ENCODE measurements at places on chromosomes 7 and 10. TPM values are rescaled to one million over a fixed set of nuclear protein-coding genes. Genes with fewer than 3 reads are reported as not detected.
A peak's percentile ranks its signal among the peaks of the same experiment; 100 is the strongest.

The KCNMA1 gene
- total RNA-seq = 47.7 TPM

The CTNNA3 gene
- total RNA-seq = not detected

DNA sequence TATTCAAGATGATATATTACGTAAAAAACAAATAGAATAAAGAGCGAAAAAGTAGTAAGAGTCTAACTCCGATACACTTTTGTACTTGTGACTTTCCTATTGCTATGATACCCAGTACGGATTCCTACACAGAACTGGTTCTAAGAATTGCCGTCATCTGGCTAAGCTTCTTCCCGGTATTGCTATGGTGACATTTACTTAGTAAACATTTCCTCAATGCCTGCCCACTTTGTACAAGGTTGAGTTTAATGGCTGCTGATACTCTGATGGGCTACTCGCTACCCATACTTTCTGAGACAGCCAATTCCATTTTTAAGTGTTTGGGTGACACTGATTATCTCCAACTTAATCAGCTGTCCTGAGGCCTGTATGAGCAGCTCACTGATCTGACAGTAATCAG, 55.6 kb downstream of the OSBPL3 start:
- DNase-seq = no peak

DNA sequence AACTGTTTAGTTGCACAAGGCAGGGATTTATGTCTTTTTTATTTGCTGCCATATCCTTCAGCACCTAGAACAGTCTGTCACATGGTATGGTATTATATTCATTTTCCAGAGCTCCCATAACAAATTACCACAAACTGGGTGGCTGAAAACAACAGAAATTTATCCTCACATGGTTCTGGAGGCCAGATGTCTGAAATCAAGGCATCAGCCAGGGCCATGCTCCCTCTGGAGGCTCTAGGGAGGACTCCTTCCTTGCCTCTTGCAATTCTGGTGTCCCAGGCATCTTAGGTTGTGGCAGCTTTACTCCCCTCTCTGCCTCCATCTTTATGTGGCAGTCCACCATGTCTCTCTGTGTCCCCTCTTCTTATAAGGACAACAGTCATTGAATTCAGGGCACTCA, 43.1 kb downstream of the MET start:
- DNase-seq = peak; percentile 73

GRCh38 chr7:130882396-130882795, 148.4 kb upstream of the KLF14 start:
- DNase-seq = peak; percentile 22

The OR2A12 gene
- not detected for total RNA-seq

The TACC2 gene
- 7.3 TPM for total RNA-seq

The ABCB1 gene
- under 0.01 TPM for total RNA-seq

DNA sequence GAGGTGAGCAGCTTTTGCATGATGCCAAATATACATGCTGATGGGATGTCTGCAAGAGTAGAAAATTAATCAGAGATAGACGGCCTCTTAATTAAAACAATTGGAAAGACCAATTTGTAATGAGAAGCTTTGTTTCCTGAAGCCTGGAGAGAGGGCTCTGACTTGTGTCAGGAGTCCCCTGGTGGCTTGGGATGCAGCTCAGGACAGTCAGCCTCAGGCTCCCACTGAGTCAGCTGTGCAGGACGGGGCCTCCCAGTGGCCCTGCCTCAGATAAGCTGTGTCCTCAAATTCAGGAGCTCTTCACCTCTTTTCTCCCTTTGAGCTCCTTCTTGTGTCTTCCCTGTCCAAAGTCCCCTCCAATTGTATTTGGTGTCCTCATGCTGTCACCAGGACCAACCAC, 438.9 kb upstream of the PODXL start:
- DNase-seq = no peak

The CRHR2 gene
- total RNA-seq = not detected

The CHST3 gene
- 14.5 TPM for total RNA-seq

GRCh38 chr10:43970018-43970698, 321.5 kb upstream of the ZNF32 start:
- DNase-seq = no peak

GRCh38 chr10:35546824-35547225, 58.3 kb upstream of the GJD4 start:
- DNase-seq = peak; percentile 86

GRCh38 chr10:74910976-74911350, 84.6 kb downstream of the KAT6B start:
- no peak for DNase-seq

DNA sequence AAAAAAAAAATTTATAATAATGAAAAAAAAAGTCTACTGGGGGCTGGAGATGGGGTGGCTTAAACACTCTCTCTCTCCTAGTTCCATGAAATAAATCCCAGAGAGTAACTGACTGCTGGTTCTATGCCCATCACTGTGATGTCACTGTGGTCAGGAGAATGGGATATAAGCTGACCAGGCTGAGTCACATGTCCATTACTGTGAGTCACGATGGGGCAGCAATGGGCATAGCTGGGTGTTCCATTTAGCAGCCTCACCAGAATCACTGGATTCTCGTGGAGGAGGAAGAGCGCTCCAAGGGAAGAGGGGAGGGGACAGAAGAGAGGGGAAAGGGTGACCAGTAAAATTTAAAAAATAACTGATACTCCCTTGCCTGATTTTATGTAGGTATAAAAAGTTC, 37.1 kb downstream of the MASTL start:
- DNase-seq = peak; percentile 98

DNA sequence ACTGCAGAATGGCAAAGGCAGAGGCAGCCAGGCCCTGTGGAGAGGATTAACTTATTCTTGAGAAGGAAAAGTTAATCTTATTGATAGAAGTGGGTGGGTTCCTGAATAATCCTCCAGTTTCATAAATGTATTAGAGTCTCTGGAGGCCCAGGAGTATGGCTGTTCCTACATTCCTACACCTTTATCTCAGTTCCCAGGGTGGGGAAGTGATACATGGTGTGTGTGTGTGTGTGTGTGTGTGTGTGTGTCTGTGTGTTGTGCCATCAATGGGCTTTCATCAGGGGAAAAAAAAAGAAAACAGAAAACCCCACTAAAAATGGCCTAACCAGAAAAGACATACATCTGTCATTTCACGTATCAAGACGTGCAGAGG, 22.0 kb upstream of the GSDME start:
- DNase-seq = no peak

The NPFFR1 gene
- not detected for total RNA-seq

The DDIT4 gene
- 138 TPM for total RNA-seq

- peak; percentile 51 for DNase-seq
Observed at GRCh38 chr10:122688293-122688989, 11.2 kb downstream of the C10orf120 start.

GRCh38 chr7:95365151-95365550, 31.0 kb downstream of the PON3 start:
- peak; percentile 24 for DNase-seq

- no peak for DNase-seq
Observed at GRCh38 chr10:129812398-129812797, 151.7 kb downstream of the EBF3 start.

GRCh38 chr7:127417346-127417745, 24.8 kb upstream of the ZNF800 start:
- no peak for DNase-seq

DNA sequence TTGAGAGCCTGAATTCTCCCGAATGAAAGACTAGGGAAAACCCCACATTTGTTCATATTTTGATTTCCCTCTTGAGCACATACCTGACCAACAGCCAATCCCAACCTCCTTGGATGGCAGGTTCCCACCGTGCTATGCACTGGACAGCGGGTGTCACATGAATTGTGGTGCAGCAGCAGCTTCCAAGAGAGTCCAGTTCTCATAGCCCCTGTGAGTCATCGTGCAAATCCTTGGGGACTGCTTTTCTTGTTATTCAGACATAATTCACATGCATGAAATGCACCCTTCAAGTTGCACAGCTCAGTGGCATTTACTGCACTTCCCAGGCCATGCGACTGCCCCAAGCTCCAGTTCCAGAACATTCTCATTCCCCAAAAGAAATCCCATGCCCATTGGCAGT, 67.8 kb upstream of the PPP2R2D start:
- DNase-seq = no peak

The HTR5A gene
- not detected for total RNA-seq

GRCh38 chr10:71747551-71748523, 25.5 kb downstream of the VSIR start:
- no peak for DNase-seq

The RNF32 gene
- 1.7 TPM for total RNA-seq

The RPEL1 gene
- 0.10 TPM for total RNA-seq

The GSDME gene
- total RNA-seq = 20.2 TPM

The PRSS37 gene
- not detected for total RNA-seq

The HSPA12A gene
- 3.1 TPM for total RNA-seq

The AOC1 gene
- total RNA-seq = not detected

The ZNF680 gene
- 18.4 TPM for total RNA-seq

- DNase-seq = no peak
Observed at GRCh38 chr10:47453141-47454007, 30.5 kb downstream of the ANXA8 start.

- DNase-seq = peak; percentile 39
Observed at GRCh38 chr7:150811-151221, 41.6 kb upstream of the FAM20C start.

The CALML3 gene
- total RNA-seq = not detected

GRCh38 chr7:24026351-24026750, 257.6 kb upstream of the NPY start:
- DNase-seq = no peak

DNA sequence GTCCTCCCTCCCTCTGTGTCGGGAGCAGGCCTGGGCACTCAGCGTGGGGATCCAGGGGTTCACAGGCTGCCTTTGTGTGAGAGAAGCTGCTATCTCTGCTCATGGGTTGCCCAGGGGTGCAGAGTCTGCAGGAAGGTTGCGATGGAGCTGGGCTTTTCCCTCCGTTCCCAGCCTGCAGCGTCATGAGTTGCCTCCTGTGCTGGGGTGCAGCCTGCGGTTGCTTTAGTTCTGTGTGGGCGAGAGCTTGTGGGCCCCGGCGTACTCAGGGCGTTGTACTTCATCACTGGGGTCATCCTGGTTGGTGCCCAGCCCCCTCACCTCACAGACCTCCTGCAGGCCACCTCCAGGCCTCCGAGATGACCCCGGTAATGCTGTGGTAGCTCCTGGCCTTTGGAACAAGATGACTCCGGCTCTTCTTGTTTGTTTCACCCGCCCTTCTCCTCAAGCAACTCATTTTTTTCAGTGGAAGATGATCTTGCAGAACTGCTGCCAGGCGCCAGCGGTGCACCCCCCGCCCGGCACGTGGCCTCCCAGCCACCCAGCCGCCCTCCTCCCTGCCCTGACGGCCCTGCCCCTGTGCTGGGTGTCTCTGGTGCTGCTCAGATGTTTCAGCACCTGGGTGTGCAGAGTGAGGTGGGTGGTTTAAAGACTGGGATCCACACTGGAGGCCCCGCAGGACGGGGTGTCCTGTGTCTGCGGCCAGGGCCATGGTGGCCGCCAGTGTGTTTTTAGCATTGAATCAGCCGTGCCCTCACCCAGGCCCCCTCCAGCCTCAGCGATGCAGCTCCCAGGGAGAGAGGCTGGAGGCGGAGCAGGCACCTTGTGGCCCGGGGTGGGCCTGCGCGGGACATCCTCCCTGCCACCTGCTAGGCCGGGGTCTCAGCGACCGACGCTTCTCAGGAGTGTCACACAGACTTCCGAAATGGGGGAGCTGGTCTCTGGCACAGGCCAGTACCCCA, 7.2 kb downstream of the AP5Z1 start:
- DNase-seq = no peak

GRCh38 chr10:11610826-11611247, 613 bp downstream of the USP6NL start:
- peak; percentile 52 for DNase-seq

DNA sequence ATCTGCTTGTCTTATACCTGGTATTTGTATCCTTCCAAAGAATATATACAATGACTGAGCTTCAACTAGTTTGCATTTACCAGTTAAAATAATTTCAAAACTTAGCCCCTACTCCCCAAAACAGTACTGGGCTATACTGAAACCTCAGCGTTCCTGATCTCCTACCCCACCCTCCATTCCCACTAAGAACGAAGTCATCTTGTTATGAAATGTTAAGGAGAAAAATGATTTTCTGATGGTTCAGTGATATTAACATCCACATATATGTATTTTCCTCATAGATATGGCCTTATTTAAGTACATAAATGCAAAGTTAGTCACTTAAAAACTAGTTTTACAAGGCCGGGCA, 28.9 kb upstream of the ANAPC16 start:
- no peak for DNase-seq

The AS3MT gene
- total RNA-seq = 1.3 TPM

DNA sequence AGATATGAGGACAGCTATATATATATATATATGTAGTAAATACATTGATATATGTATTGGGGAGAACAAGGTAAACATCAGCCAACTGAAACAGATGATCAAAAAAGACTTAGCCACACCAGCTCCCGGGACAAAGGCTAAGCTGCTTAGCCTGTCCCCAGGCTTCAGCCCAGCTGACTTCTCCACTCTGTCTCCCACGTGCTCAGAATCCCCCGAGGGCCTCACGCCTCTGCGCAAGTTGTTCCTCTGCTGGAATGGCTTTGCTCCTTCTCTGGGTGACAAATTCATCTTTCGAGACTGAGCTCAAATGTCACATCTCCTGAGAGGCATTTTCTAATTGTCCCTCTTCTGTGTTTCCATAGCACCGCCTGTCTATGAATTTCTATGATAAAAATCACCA, 8.6 kb upstream of the INSIG1 start:
- DNase-seq = no peak

DNA sequence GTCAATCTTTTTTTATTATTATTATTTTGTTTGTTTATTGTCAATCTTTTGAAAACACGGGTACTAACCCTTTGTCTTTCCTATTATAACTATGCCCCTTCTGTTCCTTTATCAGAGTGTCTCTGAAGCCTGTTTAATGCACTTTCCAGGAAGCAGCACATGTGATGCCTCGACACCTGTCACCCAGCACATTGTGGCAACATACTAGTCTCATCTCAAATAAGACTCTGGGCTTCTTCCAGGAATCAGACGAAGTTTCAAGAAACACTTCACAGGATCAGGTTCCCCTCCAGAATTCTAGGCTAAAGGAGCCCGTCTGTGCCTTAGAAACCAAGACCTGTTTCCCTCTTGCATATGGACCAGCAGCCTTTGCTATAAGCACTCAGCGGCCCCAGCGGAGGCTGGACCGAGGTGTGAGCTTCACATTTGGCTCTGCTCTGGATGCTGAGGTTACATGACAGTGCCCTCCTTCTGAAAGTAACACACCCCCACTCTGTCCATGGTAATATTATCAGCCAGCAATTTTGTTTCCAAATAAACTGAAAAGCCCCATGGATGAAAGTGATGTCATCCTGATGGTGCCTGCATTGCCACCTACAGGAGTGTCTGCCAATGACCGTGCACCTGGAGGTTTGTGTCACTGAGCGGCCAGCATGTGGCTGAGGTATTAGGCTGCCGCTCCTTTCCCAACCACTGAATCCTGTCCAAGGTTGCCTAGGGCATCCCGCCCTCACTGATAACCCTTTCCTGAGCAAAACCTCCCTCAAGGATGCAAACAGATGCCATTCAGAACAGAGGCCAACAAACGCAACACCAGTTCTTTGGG, 38.1 kb downstream of the MKI67 start:
- DNase-seq = peak; percentile 45

The LEP gene
- total RNA-seq = not detected

- DNase-seq = no peak
Observed at GRCh38 chr10:59847888-59848287, 58.5 kb downstream of the CCDC6 start.

- DNase-seq = peak; percentile 24
Observed at GRCh38 chr7:98760201-98760651, 109.6 kb downstream of the TMEM130 start.
